Sigmoid colon (tissue), 7 donors: ENCODE measurements at places on chromosomes 2 and 18. TPM values are rescaled to one million over a fixed set of nuclear protein-coding genes. Genes with fewer than 3 reads are reported as not detected.
A peak's percentile ranks its signal among the peaks of the same experiment; 100 is the strongest.

- peak; percentile 85 for DNase-seq
- peaks cover 56% of the 10 kb centered on the region for H3K4me1 ChIP-seq
- H3K27me3 ChIP-seq: peaks cover 24% of the 10 kb centered on the region
- peak overlapping the region; percentile 90 for H3K27ac ChIP-seq
Measured at GRCh38 chr18:77131652-77132368, 773 bp downstream of the MBP start.

DNA sequence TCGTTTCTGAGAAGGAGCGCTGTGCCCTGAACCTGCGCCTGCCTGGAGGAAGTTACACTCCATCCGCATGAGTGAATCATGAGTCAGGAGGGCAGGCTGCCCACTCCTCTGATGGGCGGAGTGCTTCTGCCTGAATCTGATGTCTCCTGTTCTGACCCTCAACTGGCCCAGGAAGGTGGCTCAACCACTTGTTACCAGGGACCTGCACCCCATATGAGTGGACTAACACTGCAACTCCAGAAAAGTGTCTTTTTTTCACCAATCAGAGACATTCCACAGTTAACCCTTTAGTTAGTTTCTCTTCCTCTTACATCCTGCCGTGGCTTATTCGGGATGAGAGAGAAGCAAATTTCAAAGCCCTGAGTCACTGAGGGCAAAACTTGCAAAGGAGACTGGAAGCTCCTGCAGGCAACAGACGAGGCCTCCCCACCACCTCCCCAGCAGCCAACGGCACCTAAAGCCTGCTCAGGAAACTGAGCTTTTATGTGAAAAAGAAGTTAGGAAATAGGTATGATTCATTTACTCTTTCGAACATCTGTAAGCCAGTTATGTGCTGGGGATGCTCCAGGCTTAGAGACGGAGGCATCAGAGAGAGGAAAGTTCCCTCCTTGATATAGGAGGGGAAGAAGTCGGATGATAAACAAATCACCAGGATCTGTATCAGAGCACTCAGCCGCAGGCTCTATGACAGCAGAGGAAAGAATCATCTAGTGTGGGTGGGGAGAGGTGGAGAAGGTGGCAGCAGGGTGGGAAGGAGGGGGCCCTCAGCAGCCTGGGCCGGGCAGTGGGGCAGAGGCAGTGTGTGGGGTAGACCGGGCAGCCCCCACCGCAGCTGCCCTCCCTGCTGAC is 30.9 kb downstream of the MBP start:
- peak overlapping the region; percentile 74 for H3K27ac ChIP-seq
- no peaks in the 10 kb centered on the region for H3K27me3 ChIP-seq
- no peaks in the 10 kb centered on the region for H3K36me3 ChIP-seq
- peak; percentile 93 for DNase-seq
- no peak overlapping the region for H3K4me3 ChIP-seq

Gene RBBP8
- total RNA-seq: 16.3 TPM

DNA sequence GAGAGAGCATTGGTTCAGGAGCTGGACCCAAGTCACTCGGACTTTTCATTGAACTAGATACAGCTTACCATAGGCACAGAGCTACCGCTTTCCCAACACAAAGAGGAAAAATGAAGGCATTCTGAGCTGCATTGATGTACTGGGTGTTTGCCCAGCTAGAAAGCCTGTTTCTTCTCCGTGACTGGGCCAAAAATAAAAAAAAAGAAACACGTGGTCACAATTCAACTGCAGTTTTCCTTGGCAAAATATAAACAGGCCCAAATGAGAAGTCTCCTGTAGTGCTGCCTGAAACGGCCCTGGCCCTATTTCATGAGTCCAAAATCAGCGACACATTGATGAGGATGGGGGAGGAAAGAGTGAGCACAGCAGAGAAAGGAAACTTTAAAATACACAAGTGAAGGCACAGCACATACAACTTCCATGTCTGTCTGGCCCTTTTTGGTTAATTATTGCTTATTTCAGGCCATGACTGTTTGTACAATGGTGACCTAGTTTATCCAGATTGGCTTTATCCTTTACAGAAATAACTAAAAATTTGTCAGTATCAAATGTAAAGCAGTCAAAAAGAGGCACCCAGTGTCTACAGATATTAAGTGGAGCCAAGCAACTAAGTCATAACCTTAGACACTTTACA is 179.7 kb downstream of the ICOS start:
- DNase-seq: no peak
- no peaks in the 10 kb centered on the region for H3K27me3 ChIP-seq
- H3K4me3 ChIP-seq: no peak overlapping the region
- no peaks in the 10 kb centered on the region for H3K36me3 ChIP-seq
- H3K27ac ChIP-seq: peak overlapping the region; percentile 63

- no peak overlapping the region for H3K4me3 ChIP-seq
- no peaks in the 10 kb centered on the region for H3K27me3 ChIP-seq
- no peaks in the 10 kb centered on the region for H3K4me1 ChIP-seq
- no peak overlapping the region for H3K27ac ChIP-seq
- H3K36me3 ChIP-seq: no peaks in the 10 kb centered on the region
Measured at GRCh38 chr18:74828200-74828599, 230.5 kb downstream of the ZNF407 start.

DNA sequence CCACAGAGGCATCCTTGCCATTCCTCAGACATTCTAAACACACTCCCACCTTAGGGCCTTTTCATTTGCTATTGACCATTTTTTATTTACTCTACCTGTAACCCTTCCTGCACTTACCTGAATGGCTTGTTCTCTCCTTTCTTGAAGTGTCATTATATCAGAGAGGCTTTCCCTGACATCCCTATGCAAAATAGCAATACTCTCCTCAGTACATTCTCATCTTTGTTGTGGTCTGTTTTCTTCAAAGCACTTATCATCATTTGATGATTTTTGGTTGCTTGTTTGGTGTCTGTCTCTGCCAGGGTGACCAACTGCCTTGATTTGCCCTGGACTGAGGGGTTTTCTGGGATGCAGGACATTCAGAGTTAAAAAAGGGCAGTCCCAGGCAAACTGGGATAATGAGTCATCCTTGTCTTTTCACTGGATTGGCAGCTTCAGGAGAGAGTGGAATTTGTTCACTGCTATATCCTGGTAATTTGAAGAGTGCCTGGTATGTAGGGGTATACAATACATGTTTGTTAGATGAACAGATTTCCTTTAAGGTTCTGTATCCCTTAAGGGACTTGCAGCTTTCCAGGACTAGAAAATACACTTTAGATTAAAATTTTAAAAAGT is 102.4 kb downstream of the BABAM2 start:
- no peak overlapping the region for H3K4me3 ChIP-seq
- no peaks in the 10 kb centered on the region for H3K36me3 ChIP-seq
- DNase-seq: no peak
- no peaks in the 10 kb centered on the region for H3K4me1 ChIP-seq

Gene GPN1
- total RNA-seq: 23.5 TPM

Gene REEP1
- 61.7 TPM for total RNA-seq

DNA sequence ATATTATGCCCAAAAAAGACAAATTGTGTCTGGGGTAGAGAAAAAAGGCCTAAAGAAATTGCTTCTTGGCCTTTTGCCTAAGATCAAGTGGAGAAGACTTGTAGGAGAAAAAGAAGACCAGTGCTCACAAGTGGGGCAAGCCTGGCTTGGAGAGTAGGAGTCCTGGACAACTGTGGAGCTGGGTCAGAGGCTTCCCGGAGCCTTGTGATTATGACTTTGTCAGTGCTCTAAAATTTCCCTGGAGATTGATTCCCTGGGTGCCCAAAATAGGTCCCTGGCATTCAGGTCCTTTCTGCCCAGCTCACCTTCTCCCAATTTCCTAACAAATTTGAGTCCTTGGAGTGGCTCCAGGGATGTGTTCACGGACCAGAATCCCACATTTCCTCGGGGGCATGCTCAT is 787 bp upstream of the TRIM54 start:
- H3K4me3 ChIP-seq: no peak overlapping the region
- H3K4me1 ChIP-seq: no peaks in the 10 kb centered on the region
- peaks cover 39% of the 10 kb centered on the region for H3K27me3 ChIP-seq
- no peak overlapping the region for H3K27ac ChIP-seq
- no peaks in the 10 kb centered on the region for H3K36me3 ChIP-seq
